ENCODE measurements at places on chromosomes 6 and 20.

- ATAC-seq: no peak
These were observed 126.4 kb downstream of the SCML4 start for GRCh38 chr6:107697682-107698081.

- no peak for ATAC-seq
These were observed 974.0 kb upstream of the GJE1 start for GRCh38 chr6:141158740-141159139.

GRCh38 chr6:92538926-92539325 lies 880.4 kb downstream of the EPHA7 start:
- ATAC-seq: no peak

- no peak for ATAC-seq
These were observed 45.4 kb downstream of the CDS2 start for GRCh38 chr20:5172167-5172601.

DNA sequence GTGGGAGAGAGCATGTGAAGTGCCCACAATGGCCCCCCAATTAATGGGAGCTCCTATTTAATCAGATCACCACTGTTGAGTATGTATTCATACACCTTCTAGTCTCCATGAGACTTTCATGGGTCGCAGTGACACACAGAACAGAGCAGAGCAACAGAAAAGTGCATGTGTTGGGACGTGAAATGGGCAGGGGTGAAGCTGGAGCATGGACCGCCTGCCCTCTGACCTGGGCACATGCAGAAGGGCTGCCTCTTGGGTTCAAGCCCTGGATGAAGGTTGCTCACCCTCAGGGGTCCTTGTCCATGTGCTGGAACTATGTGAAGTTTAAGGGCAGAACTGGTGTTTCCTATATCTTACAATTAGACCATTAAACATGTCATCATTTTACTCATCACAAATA lies 106.0 kb upstream of the PHACTR3 start:
- no peak for ATAC-seq

DNA sequence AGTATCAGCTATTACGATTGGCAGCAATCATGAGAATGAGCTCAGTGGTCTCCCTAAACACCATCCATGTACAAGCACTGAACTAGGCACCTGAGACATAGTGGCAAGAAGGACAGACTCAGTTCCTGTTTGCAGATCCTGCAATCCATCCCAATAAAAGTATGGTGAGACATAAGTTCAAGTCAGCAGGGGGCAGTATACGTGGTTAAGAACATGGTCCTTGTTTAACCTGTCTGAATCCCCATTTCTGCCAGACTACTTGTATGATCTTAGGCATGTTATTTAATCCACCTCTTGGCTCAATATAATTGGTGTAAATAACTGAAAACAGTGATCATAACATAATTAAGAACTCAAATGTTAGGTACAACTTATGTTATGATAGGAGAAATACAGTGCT lies 33.2 kb upstream of the PNISR start:
- peak; percentile 62 for ATAC-seq

DNA sequence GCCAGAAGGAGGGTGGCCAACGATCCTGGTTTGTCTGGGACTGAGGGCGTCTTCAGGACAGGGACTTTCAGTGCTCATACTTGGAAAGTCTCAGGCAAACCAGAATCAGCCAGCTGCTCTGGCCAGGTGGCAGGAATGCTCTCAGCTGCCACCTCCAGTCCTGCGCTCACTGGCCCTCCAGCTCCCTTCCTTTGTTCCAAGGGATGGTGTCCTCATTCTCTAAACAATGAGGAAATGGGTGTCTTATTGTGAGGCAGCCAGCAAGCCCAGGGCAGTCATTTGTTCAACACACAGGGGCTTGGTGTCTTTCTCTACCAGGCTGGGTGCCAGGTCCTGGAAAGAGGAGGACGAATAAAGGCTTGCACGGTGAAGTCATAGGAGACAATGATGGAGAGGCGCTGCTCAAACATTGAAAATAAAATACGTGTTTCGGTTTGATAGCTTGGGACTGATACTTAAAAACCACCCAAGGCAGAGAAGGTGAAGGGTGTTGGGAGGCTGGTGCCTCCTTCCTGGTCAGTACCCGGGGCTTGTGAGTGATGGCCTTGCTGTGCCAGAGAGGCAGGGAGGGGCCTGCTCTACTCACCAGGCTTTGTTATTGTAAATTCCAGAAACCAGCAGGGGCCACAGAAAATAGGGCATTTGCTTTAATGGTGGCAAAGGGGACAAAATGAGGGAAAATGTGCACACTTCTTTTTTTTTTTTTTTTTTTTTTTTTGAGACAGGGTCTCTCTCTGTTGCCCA lies 11.3 kb upstream of the TMEM181 start:
- no peak for ATAC-seq

DNA sequence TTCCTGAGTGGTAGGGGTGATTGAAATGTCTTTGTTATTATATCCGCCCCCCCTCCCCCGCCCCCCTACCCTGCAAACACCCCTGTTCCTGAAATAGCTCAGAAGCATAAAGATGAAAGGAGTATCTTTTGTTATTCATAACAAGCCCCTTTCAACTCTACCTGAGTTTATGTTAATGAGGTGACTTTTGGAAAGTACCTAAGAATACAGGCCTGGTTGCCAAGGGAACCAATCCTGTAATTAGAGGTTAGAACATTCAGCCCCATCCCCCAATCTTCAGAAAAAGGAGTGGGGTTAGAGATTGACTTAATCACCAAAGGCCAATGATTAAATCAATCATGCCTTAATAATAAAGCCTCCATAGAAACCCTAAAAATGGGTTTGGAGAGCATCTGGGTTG lies 979.2 kb upstream of the GJE1 start:
- ATAC-seq: no peak

DNA sequence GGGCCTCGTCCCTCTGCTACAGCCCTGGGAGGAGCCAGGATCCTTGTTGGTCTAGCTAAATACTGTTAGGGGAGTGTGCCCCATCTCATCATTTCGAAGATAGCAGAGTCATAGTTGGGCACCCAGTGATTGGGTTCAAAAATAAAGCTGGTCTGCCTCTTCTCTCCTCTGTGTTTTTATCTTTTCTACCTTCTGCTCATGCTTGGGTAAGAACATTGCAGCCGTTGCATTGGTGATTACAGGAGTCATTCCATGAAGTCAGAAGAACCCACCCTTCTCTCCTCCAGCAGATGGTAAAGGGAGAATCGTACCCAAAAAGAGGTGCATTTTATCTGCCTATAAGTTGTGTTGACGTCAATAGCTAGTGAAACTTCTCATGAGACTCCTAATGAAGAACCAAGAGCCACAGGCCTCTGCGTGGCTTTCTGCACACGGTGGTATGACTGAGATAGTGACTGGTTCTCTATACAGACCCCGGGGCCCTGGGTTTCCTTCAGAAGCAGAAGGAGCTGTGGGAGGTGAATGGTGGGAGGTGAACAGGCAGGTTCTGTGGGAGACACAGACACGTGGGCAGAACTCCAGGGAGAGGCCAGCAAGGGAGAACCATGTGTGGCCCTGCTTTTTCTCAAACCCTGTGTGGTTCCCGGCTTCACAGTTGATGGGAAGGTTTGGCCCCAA lies 5.7 kb upstream of the FAM209A start:
- ATAC-seq: no peak

DNA sequence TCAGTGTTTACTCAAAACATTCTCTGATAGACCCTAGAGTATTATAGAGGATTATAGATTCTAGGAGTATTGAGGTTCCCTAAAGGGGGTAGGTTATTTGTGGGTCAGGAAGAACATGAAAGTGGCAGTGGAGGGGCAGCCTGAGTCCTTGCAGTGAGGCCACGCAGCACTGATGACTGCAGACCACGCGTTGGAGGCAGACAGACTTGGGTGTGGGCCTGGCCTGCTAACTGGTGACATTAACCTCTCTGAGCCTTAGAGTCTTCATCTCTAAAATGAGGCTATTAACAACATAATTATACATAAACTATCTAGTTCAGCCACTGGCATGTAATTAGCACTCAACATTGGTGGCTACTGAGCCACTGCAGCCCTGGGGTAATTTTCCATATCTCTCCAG lies 16.1 kb downstream of the MTCL3 start:
- ATAC-seq: no peak

DNA sequence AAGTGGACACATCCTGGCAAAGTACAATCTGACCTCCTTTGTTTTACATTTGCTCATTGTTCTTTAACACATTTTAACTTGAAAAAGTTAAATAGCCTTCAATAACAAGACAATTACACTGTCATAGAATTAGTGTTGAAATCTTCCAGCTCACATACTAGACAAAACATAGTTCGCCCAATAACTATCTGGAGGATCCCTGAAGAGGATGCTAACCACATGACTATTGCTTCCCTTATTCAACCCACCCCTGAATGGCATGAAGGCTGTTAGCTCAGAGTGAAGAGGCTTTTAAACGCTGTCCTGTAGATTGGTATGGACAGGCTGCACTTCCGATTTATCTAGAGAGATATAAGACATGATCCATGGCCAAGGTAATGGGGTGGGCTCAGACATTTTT lies 15.0 kb upstream of the DSE start:
- no peak for ATAC-seq

- no peak for ATAC-seq
These were observed 23.5 kb downstream of the DNAAF9 start for GRCh38 chr20:3383878-3384495.

DNA sequence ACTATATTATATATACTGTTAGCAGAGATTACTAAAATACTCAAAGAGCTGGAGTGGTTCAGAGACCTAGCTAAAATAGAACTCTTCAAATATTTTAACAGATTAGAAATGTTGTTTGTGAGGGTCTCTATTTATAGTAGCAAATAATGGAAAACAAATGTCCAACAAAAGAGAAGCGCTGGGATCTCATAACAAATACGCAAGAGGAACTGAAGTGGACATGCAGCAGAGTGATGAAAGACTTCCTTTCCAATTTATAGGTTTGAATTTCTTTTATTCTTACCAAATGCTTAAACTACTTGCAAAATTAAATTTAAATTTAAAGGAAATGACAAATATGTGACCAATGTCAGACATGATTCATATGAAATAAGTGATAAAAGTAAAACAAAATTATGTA lies 49.9 kb downstream of the PIGU start:
- peak; percentile 63 for ATAC-seq

DNA sequence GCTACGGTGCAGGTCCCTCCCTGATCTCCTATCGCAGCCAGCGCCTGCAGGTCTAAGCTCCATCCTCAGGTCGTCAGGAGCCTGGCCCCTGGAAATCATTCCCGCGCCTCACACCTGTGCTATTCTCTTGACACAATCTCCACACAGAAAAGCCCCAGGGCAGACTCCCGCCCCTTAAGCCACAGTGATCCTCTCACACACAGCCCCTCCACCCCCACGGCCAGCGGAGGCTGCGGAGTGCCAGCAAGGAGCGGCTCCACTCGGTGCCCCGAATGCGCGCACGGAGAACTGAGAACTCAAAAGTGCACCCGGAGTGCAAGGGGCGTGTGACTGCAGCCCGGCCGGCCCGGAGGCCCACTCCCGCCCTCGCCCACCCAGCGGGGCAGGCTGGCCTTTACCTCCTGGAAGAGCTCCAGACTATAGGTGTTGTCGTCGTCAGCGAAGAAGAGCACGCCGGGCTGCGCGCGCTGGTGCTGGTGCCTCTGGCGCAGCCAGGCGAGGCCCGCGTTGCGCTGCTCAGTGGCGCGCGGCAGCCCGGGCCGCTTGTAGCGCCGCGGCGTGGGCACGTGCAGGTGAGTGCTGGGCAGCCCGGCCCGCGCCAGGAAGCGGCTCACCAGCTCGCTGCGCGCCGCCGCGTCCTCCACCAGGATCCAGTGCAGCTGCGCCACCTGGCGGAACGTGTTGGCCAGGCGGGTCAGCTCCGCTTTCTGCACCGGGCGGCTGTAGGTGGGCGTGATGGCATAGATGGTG lies 1.2 kb downstream of the B3GAT2 start:
- ATAC-seq: peak; percentile 97

- ATAC-seq: no peak
These were observed 180.9 kb upstream of the SPTLC3 start for GRCh38 chr20:12827816-12828385.

DNA sequence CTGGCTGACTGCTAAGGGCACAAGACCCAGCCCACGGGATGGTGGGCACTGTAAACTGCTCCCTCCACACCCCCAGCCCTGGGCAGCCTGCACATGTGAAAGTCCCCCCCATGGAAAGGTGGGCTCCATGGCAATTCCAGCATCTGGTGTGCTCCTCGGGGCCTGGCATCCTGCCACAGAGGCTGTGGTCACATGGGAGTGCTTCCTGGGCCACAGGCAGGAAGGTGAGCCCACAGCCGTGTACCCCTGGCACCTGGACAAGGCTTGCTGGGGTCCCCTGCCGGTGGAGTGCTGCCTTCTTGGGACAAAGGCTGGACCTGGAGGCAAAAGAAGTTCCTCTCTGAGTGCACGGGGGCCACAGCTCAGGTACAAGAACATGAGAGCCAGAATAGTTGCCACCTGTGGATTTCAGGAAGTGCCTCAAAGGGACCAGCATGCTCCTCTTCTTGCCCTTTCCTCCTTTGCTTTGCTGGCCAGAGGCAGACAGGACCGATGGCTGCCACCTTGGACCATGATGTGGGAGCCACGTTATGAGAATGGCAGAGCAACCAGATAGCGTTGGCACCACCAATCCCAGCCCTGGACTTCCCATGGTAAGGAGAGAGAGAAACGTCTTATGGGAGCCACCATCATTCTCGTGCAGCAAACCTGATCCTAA lies 120.2 kb upstream of the MLN start:
- no peak for ATAC-seq

GRCh38 chr20:4076033-4076432 lies 60.7 kb upstream of the RNF24 start:
- ATAC-seq: no peak

- ATAC-seq: no peak
These were observed 80.5 kb downstream of the TMEM242 start for GRCh38 chr6:157242791-157243190.

GRCh38 chr6:56356426-56356825 lies 109.0 kb upstream of the COL21A1 start:
- peak; percentile 12 for ATAC-seq

DNA sequence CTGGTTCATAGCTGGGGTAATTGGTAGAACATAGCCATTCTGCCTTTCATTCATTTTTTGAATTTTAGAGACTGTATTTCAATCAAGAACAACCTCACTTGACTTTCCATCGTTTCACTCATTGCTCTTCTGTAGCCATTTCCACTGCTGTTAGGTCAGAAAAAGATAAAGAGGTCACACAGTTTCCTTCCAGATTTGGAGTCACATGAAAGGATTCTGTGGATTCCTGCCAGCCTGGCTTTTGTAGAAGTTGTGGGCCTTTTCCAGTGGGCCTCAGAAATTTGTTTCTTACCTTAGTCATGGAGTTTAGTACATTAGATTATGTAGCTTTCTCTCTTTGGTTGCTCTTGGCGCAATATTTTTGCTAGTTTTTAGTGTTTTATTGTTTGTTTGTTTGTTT lies 157.8 kb downstream of the SASH1 start:
- no peak for ATAC-seq
